ENCODE measurements at places on chromosomes 3 and 15. TPM values are rescaled to one million over a fixed set of nuclear protein-coding genes. Genes with fewer than 3 reads are reported as not detected.

The CCR2 gene
- not detected for total RNA-seq

The KLF15 gene
- total RNA-seq, result 4.8 TPM

The BMF gene
- total RNA-seq, result 0.56 TPM

The ACTRT3 gene
- total RNA-seq, result not detected

DNA sequence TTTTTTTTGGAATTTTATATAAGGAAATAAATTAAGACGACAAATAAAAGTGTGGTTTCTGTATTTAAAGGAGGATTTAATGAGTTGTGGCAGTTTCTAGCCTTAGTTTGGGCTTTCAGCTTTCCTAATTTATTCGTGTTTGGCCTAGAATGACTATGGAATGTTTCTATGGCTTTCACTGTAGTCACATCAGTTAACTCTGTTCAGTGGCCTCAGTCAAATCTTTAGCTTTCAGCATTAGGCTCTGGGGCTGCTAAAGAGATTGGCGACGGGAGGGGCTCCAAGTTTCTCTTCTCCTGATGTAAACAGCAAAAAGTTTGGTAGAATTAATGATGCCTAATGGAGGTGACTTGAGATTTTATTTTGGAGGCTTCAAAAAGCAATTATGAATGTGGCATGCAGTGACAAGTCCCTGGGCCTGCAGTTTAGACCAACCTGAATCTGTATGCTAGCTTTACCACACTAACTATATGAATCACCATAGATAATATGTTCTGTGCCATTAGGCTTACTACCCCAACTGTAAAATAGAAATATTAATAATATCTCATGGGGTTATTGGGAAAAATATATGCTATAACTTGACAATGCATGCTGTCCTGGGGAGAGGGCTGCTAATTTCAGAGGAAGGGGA is 47.1 kb upstream of the ADGRG7 start:
- no peak for DNase-seq

- DNase-seq, result peak; percentile 56
These were observed 143.0 kb downstream of the TNIK start for GRCh38 chr3:171317171-171317570.

- no peak for DNase-seq
These were observed 1077.8 kb downstream of the ZPLD1 start for GRCh38 chr3:103512595-103512994.

Measured in K562 (cell line).